Prostate gland (tissue), 2 donors: ENCODE measurements at places on chromosomes 11 and 22. TPM values are rescaled to one million over a fixed set of nuclear protein-coding genes. Genes with fewer than 3 reads are reported as not detected.

- no peak for DNase-seq
Observed at GRCh38 chr11:28146123-28146751, 38.0 kb downstream of the METTL15 start.

DNA sequence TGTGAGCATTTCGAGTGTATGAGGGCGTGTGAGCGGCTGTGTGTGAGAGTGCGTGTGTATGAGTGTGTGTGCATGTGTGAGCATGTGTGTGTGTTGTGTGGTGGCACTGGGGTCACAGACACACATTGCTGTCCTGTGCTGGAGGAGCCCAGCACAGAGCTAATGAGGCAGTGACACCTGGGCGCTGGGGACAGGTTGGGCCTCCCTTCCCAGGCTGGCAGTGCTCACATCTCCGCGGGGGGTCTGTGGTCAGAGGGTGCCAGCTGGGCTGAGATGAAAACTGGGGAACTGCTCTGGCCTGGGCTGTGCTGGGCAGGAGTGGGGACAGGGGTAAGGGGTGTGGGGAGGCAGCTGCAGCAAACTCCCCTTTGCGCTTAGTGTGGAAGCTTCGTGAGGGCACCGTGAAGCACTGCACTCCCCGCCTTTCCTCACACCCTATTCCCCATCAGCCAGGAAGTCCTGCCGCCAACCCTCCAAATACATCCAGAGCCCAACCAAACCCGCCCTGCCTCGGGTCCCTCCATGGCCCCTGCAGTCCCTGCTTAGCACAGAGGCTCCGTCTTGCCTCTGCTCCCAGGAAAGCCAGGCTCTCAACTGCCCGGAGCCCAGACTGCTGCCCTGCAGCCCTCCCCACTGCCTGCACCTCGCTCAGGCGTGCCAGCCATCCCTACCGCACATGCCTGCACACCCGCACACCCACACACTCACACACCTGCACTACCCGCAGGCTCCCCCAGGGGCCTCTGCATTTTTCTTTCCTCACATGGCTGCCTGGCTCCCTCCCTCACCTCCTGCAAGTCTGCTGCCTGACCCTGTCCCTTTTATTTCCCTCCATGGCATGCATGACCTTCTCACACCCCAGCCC lies 62.0 kb upstream of the THY1 start:
- DNase-seq, result no peak

DNA sequence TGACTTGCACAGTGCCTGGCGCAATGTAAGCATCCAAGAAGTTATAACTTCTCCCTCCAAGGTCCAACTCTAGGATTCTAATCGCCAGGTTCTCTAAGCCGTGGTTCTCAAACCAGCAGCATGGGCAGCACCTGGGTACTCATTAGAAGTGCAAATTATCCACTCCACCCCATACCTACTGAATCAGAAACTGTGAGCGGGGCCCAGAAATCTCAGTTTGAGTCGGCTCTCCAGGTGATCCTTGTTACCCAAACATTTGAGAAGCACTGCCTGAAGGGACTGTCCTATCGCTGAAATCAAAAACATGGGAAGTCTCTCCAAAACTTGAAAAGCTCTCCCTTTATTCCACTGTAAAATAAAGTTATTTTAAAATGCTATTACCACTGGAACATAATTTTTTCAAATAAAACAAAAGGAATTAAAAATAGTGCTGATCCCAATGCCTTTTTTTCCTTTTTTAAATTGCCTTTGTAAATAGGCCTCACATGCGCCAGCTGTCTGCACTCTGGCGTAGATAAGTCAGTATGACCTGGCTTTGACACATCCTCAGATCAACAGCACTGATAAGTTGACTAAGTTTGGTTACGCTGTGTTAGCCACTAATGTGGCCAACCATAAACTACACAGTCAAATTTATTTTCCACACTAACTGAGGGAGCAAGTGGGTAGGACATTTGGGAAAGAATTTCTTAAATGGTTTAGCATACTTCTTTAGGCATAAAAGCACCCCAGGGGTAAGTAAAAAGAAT lies 8.4 kb upstream of the CTR9 start:
- DNase-seq, result no peak

DNA sequence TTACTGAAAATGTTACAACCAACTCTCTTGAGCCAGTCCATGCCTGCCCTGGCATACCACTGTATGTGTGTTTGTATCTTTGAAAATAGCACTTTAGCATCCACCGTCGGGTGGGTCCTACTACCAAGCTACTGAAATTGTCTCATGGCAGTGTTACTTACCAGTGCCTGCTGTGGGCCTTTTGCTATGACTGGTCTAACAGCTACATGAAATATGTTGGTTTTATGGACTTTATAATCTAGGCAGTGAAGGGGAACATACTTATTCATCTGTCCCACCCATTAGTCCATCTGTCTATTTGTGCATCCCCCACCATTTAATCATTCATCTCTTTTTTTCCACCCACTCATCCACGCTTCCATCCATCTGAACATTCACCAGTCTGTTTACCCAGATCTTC lies 106.0 kb downstream of the NAV2 start:
- no peak for DNase-seq

DNA sequence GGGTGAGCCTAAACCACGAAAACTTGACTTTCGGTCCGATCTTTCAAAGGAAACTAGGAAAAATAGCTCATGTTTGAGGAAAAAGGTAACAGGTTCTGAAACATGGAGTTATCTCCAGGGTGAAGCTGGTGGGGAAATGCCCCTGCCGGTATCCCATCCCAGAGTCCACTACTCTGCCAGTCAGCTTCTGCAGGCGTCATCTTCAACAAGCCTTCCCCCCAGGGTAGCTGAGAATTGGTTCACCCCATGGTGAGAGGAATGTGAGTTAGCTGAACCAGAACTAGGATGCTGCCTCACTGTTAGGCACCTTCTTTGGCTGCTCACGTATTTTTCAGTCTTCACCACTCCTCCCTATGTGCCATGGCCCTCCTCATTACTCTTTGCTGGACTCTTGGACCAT lies 1.1 kb downstream of the GVQW3 start:
- no peak for DNase-seq

DNA sequence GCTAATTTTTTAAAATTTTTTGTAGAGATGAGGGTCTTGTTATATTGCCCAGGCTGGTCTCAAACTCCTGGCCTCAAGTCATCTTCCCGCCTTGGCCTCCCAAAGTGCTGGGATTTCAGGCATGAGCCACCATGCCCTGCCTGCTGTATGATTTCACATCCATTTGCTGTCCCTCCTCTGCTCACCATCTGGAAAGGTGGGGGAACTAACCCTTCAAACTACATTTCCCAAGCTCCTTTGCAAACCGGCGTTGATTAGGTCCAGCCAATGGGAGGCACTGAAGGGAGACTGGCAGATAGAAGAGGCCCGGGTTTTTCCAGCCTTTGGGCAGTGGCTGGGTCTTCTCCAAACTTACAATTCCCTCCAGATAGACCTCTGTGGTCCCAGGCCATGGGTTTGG lies 19.3 kb downstream of the RFPL1 start:
- DNase-seq, result no peak

GRCh38 chr11:86374586-86374985 lies at the start of gene CCDC81:
TSS of gene CCDC81 (plus strand) at chr11:86374887. CDS start at chr11:86375164, 277 bp downstream.
- DNase-seq, result no peak

DNA sequence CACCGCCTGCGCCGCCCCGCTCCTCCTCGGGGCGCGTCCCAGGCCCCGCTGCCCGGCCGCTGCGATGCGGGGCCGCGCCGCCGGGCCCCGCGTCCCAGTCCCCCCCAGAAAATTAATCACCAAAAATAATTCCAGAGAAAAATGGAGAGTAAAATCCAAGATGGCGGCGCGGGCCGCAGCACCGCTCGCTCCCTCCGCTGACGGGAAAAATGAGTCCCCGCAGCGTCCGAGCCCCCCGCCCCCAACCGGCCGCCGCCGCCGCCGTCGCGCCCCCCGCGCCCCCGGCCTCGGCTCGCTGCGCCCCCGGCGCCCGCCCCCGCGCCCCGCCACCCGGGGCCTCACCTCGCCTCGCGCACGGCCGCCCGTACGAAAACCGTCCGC lies at the start of gene KMT5B:
KMT5B (minus strand) TSS at position 162 of the 381 bp plus-strand sequence. CDS start 23,220 bp downstream, outside the sequence.
- DNase-seq, result no peak

DNA sequence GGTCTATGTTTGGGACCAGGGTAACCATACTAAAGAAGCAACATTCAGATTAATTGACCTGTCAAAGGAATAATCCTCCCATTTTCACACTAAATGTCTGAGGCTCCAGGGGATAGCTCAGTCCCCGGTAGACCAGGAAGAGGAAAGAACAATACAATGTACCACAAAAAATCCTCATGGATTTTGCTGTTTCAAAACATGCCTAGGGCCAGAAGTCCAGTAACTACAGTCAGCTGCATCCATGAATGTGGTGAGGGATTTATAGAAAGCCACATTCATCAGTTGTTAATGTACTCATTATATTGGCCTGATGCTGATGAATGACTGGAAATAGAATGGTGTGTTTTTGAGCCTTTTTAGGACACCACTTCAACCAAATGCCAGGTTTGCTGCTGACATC lies 6.9 kb upstream of the ETS1 start:
- no peak for DNase-seq

GRCh38 chr11:82321206-82321605 lies 412.5 kb downstream of the FAM181B start:
- DNase-seq, result no peak

DNA sequence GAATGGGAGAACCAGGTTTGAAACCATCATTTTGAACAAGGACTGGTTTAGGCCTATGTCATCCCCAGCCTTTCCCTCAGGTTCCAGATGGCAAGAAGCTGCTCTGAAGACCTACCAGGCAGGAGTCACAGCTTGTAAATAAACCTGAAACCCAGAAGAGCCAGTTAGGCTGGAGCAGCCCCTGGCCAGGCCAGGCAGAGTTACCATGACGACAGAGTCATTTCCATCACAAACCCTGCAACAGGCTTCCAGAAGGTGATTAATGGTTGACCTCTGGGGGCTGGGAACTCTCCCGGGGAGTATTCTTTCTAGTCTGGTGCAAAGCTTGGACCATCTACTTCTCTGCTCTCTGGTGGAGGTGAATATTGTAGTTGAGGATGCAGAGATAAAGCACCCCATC lies 164.1 kb upstream of the NCAM1 start:
- DNase-seq, result no peak

GRCh38 chr22:21587803-21588611 lies 20.5 kb downstream of the UBE2L3 start:
- DNase-seq, result no peak

- DNase-seq, result no peak
Observed at GRCh38 chr22:28232204-28232603, 313.1 kb upstream of the PITPNB start.

- DNase-seq, result no peak
Observed at GRCh38 chr22:28607795-28608194, 71.8 kb downstream of the TTC28 start.

DNA sequence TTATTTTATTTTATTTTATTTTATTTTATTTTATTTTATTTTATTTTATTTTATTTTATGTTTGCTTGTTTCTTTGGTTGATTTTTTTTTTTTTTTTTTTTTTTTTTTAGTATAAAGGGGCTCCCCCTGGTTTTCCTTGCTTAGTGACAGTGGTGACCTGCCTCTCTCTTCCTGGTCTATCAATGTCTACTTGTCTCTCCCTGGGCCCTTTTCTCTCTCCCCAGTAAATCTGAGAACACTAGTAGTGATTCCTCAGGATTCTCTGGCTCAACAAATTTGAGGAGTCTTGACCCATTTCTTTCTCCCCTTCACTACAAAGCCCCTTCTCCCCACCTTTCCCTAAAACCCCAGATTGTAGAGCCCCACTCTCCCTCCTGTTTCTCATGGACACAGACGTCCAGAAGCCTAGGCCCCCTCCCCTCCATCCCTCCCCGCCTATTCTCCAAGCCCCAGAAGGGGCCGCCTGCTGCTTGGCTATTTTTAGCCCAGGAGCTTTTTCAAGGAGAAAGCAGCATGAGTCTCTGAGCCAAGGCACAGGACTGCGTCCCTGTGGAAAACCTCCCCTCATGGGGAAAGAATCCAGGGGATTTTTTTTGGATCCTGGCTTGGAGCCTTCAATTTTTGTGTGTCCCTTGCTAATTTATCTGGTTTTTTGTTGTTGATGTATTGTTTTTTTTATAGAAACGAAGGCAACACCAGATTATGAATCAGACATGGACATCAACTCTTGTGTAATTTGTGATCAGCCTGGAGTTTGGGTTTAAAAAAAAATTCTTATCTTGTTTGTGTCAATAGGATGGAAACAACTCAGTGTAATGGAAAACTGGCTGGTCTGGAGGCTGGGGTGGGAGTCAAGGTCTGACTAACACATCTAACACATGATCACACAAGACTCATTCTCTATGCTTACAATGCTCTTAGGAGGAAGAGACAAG lies 17.5 kb upstream of the ACCSL start:
- DNase-seq, result no peak

GRCh38 chr11:15586741-15587473 lies 472.2 kb downstream of the INSC start:
- DNase-seq, result no peak

The DDI1 gene
- total RNA-seq, result 2.8 TPM

The MS4A14 gene
- 0.23 TPM for total RNA-seq

The CPSF7 gene
- 66.8 TPM for total RNA-seq

The FAM89B gene
- total RNA-seq, result 92.6 TPM
